ENCODE measurements at places on chromosomes 6 and 20.

DNA sequence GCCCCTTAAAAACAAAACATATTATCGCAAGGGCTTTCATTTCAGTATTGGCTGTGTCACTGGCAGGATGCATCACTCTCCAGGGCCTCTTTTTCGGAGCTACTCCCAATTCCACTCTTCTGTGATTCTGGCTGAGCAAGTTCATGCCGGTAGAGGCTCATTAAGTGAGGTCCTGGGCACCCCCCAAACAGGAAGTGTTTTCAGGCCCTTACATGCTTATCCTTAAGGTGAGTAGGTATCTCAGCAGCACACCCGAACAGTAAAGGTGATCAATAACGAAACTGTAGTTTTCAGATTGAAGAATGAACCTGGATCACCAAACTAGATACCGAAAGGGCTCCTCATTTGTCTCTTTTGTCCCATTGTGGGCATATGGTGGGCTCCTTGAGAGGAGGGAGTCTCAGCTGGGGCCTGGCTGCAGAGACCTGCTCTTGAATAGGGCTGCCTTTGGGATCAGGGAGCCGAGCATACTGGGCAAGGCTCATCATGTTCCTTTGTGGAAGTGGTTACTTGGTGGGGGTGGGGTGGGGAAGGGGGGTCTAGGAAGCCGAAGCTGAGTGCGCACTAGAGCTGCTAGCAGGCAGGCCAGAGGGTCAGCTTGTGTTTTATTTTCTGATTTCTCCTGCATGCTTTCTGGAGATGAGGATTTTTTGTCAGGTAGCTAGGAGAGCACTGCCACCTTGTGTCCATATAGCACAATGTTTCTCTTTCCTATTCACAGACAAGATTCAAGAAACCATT, 65.2 kb downstream of the CDS2 start:
- DNase-seq: no peak

GRCh38 chr6:13708736-13709135, 2.9 kb downstream of the RANBP9 start:
- no peak for DNase-seq

DNA sequence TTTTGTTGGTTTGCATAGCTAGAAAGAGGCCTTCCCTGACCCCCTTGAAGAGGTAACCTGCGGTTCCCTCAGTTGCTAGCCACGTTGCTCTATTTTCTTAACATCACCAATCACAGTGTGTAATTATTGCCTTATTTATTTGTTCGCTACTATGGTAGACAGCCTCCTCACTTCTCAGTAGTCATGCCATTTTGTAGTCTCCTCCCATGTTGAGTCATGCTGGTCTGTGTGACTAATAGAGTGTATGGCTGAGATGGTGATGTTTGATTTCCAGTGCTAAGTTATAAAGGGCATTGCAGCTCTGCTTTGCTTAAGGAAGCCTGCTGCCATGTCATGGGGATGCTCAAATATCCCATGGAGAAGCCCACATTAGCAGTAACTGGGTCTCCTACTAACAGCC, 236.6 kb upstream of the CHD6 start:
- no peak for DNase-seq

GRCh38 chr6:148336901-148337300, 5.7 kb upstream of the SASH1 start:
- no peak for DNase-seq

- DNase-seq: no peak
These were observed 180.0 kb upstream of the SMLR1 start for GRCh38 chr6:130647246-130647645.

GRCh38 chr6:150152891-150153876, 10.3 kb downstream of the PPP1R14C start:
- no peak for DNase-seq

GRCh38 chr20:18837718-18838117, 24.1 kb downstream of the SCP2D1 start:
- no peak for DNase-seq

DNA sequence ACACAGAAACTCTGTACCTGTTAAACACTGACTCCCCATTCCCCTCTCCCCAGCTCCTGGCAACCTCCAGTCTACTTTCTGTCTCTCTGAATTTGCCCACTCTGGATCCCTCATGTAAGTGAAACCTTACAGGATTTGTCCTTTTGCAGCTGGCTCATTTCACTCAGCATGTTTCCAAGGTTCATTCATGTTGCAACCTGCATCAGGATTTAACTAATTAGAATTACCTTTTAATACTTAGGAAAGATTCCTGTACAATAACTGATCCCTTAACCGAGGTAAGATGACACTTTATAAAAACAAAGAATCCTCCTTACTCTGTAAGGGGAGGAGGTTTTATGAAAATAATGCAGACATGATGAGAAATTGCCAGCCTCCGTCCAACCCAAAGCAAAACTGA, 113.1 kb upstream of the MTHFD1L start:
- no peak for DNase-seq

- DNase-seq: no peak
These were observed at the start of gene PRSS35 for GRCh38 chr6:83511901-83512681. Gene PRSS35 (plus strand): TSS chr6:83512534. CDS start chr6:83523442, 10,908 bp downstream.

DNA sequence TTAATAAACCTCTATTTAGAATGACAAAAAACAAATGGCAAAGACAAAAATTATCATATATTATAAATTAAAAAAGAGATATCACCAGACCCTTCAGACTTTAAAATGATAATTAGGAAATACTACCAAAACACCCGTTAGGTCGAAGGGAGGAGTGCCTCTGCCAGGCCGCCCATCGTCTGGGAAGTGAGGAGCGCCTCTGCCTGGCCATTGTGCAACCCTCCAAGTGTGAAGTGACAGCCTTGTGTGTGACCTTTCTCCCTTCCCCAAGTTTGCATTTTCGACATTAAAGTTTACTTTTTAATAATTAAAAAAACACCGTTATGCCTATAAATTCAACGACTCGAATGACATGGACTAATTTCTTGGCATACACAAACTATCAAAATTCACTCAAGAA, 64.5 kb upstream of the TASP1 start:
- no peak for DNase-seq

GRCh38 chr20:60215816-60216730, 257.9 kb downstream of the CDH26 start:
- DNase-seq: no peak

- DNase-seq: no peak
These were observed 28.8 kb upstream of the CCDC167 start for GRCh38 chr6:37528541-37528940.

DNA sequence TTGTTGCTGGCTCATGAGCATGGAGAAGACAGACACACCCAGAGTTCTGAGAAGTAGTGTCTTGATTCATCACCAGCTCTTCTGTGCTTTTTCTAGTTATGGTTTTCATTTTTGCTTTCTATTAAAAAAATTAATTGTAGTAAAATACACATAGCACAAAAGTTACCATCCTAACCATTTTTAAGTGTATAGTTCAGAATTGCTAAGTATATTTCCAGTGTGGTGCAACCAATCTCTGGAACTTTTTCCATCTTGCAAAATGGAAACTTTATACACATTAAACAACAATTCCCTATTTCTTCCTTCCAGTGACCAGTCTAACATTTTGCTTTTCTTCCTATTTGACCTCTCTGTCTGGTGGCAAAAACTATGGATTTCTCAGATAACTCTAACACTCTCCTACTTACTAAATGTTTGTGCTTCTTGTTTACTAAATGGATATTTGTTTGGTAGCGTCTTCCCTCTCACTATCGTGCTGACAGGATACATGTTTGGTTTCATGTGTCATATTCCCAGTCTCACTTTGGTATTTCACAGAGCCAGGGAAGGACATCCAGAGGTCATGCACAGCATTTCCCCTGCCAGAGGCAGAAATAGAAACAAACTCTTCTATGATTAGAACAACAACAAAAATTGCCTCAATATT, 40.6 kb downstream of the TXLNB start:
- DNase-seq: no peak

GRCh38 chr6:131244942-131245341, 109.7 kb downstream of the AKAP7 start:
- no peak for DNase-seq

DNA sequence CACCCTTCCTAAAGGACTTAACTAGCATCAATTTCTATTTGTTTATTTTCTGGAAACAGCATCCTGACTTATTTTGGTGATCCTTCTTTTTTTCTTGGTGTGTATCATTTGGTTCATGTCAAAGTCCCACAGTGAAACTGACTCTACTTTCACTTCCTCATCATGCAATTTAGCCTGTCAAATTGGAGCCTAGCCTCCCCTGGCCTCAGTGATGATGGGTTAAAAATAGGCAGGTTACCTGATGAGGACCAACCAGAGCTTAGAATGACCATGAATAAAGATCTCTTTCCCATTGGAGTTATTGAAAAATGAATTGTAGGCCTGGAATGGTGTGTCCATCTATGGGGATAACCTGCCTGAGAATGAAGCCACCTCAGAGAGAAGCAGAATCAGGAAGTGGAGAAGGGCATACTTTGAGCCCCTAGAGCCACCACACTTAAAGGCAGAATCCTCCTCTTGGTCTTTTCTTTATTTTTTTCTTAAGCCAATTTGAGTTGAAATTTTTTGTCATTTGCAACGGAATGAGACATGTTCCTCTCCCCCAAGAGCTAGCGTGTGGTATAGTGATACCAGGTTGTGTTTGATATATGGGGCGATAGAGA, 105.6 kb downstream of the BTBD3 start:
- no peak for DNase-seq

GRCh38 chr6:76644231-76644630, 571.8 kb upstream of the IMPG1 start:
- no peak for DNase-seq

GRCh38 chr6:41288754-41289129, 2.3 kb upstream of the TREM1 start:
- no peak for DNase-seq

GRCh38 chr6:82711971-82712370, 348.4 kb downstream of the TPBG start:
- peak; percentile 64 for DNase-seq

- no peak for DNase-seq
These were observed 202.5 kb downstream of the PREX1 start for GRCh38 chr20:48625136-48625900.

DNA sequence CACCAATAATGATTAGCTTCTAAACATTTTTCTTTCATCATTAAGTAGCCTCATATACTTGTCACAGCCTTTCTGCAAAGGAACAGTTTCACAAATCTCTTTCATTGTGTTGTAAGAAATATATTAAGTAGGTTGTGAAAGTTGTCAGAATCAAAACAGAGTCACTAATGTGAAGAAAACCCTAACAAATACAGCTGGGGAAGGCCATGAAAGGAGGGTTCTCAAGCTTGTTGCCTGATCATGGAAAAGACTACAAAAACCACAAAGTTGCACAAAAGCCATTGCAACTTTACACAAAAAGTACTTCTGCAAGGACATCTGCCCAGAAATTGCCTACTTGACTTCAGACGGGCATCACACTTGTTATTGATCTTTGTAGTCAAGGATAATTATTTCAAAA, 216.1 kb downstream of the ALDH8A1 start:
- DNase-seq: no peak

DNA sequence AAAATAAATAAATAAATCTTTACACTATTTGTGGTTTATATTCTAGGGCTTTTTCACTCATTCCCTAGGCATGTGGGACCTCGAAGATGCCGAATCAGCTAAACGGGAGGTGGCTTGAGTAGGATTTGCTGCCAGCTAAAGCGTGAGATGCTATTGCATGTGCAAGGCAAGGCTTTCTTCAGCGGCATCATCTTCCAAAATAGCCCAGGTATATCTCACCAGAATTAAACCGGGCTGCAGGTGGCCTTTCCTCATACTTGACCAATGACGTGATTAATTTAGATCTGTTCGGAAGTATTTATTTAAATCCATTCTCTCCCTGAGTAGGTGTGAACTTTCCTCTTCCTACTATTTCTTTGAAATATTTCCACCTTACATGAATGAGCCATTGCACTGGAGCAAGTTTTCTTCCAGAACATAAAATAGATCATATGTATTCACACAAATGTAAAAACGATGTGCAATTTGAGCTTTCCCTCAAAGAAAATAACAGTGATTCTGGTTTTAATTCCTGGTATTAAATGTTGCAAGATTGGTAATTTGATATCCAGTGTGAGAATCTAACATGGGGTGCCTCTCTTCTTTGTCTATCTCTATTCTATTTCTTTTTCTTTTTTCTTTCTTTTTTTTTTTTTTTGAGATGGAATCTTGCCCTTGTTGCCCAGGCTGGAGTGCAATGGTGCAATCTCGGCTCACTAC, 24.3 kb upstream of the ZNF217 start:
- no peak for DNase-seq

- no peak for DNase-seq
These were observed 86.8 kb downstream of the CDC40 start for GRCh38 chr6:110266996-110267395.

GRCh38 chr20:58692579-58693225, at the start of gene NPEPL1:
Gene NPEPL1 (plus strand): TSS chr20:58692800. CDS start chr20:58692901, 101 bp downstream.
- DNase-seq: no peak

- DNase-seq: no peak
These were observed 130.0 kb downstream of the TSHZ2 start for GRCh38 chr20:53101992-53102760.

DNA sequence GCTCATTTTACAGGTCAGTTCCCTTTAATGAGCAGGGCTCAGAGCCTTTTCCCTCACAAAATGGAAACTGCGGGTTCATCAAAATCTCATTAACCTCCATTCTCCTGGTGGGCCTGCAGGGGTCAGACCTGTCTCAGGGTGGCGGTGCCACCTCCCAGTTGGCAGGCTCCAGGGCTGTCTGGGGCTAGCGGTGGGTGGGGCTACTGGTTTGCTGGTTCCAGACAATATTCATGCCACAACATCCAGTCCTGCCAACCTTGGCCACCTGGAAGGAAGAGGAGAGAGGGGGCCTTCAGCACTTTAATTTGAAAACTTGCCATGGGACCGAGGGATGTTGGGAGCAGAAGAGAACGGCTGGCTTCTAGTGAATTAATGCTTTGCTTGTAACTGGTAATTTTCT, 41.9 kb upstream of the CTNNBL1 start:
- DNase-seq: no peak

GRCh38 chr6:1825277-1825676, 215.6 kb downstream of the FOXC1 start:
- DNase-seq: no peak

GRCh38 chr6:142874676-142875075, 70.3 kb downstream of the HIVEP2 start:
- DNase-seq: no peak

DNA sequence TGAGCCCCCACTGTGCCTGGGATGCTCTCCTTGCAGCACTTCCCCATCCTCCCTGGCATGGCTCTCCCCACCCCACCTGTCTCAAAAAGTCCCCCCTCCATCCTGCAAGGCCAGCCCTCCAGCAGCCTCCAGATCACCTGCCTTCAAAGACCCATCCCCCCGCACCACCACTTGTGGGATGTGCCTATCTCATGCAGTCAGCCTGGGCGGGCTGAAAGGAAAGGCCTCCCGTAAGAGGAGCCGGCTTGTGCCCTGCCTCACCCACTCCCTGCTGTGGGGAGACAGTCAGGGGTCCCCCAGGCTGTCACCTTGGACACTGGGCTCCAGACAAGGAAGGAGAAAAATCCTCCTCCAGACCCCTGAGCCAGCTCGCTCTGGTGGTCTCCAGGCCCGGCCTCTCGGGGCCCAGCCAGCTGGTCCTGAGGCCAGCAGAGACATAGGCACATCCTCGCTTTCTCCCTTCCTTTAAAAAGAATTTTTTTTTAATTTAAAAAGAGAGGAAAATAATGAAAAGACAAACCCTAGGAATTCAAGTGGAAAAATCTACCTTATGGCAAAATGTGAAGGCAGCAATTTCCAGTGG, 77.3 kb downstream of the GRM4 start:
- no peak for DNase-seq

Measured in GM04503 (cell line).